8988T (cell line): ENCODE measurements at places on chromosomes 2 and 18.

GRCh38 chr2:203431391-203432185 lies 103.4 kb downstream of the ABI2 start:
- DNase-seq: no peak

DNA sequence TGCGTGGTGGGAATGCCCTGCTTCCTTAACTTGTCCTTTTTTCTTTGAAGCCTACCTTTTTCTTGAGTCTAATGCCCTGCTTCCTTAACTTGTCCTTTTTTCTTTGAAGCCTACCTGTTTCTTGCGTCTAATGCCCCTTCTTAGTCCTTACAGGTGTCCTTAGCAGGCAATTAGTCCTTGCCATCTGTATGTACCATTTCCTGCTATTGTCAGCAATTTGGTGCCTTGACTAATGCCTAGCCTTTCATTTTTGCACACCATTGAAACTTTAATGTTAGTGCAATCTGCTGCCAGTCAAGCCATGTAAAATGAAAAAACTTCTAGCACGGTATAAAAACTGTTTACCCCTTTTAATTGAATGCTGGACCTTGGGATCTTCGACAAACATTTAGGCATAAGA lies 4.3 kb downstream of the KDM3A start:
- DNase-seq: no peak

- no peak for DNase-seq
Measured at GRCh38 chr2:154758871-154759270, 60.4 kb downstream of the KCNJ3 start.

DNA sequence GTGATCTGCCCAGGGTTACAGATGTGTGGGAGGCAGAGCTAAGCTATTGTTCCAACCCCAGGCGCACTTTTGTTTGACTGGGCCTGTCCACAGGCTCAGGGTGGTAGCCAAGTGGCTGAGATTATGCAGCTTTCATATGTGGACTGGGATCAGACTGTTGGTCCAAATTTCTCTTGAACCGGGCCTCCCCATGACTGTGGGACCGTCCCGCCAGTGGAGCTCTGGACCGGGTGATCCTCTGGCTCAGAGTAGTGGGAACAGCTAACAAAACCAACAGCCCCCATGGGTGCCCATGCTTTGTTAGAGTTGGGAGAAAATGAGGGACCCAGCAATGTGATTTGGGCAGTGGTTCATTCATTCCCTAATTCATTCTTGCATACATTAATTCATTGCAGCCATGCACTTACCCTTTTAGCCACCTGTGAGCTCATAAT lies 86.8 kb upstream of the HS6ST1 start:
- DNase-seq: peak; percentile 4

- no peak for DNase-seq
Measured at GRCh38 chr18:8435376-8435775, 173.9 kb upstream of the RAB12 start.

GRCh38 chr2:69704446-69704845 lies 37.5 kb upstream of the ANXA4 start:
- no peak for DNase-seq

GRCh38 chr2:211823886-211824479 lies 714.6 kb downstream of the ERBB4 start:
- no peak for DNase-seq

DNA sequence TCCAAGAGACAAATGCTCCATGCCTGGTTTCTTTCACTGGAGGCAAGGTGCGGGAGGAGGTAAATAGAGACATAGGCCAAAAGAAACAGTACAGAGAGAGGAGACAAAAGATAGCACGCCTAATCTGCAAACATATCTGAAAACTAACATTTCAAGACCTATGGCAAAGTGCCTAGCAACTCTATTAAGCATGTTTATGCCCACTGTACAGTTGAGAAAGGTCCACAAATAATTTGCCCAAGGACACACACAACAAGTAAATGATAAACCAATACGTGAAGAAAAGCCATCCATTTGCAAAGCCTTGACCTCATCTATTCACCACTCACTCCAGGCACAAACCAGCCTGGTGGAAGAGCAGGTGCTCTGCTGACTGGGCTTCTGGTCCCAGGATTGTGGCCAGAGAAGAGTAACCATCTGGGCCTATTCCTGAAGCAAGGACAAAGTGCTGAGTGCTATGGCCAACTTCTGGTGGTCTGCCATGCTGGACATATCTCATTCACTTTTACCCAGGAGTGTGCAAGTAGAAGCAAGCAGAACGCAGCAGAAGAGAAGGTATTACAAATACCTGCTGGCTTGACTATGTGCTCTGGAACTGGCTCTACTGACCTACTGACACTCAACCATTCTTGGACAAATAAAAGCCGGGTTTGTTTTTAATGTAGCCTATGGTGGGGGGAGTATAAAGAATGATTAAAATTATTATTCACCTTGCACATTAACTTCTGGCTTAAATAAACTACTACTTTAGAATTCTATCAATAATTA lies 25.3 kb downstream of the TMEM131 start:
- DNase-seq: no peak

DNA sequence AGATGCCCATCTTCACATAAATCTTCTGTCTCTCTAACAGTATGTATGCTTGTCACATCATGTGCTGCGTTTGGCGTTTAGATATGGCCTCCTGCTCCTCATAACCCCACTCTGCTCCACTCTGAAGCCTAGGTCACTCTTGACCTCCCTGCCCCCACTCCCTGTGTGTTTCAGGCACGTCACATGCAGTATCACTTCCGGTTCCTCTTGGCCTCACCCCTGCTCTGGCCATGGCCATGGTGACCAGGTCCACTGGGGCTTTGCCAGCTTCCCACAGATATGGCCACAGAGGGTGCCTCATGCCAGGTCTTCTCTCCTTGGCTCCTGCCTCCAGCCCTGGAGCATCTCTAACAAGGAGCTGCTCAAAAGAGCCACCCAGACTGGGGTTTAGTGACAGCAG lies 160.0 kb downstream of the RNF152 start:
- no peak for DNase-seq

DNA sequence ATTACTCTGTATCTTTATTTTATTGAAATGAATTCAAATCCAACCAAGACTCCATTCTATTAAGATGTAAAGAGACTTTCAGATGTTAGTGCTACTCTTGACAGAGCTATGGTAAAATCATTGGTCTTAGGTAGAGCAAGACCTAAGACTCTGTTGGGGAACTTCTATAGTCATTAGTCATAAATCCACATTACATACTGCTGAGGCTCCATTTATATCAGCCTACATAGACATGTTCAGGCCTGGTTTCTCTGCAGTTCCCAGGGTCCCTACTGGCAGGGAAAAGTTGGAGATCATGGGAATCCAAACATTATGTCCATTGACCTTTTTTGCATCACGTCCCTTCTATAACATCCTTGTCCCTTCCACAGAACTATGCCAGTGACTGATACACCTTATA lies 580.4 kb upstream of the ZEB2 start:
- no peak for DNase-seq

GRCh38 chr18:40079786-40080185 lies 1875.2 kb upstream of the PIK3C3 start:
- no peak for DNase-seq

GRCh38 chr2:235025800-235026536 lies 74.2 kb downstream of the SH3BP4 start:
- peak; percentile 50 for DNase-seq

DNA sequence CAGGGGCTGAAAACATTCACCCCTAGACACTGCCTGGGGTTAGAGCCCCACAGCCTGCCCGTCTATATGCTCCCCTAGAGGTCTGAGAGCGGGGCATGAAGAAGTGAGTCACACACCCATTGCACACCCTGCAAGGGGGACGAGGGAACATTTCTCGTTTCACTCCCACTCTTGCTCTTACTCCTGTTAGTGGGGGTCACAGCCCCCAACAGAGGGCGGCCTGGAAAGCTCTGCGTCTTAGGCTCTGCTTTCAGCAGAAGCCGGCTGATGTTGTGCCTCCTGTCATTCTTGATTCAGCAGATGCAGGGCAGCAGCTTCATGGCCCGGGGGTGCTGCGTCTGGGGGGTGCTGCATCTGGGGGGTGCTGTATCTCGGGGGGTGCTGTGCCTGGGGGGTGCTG lies 141.3 kb downstream of the ASB1 start:
- DNase-seq: no peak

GRCh38 chr2:147416099-147416498 lies 428.7 kb upstream of the ACVR2A start:
- DNase-seq: no peak

GRCh38 chr2:85420536-85421259 lies 2.2 kb downstream of the SH2D6 start:
- DNase-seq: peak; percentile 90
